ENCODE measurements at places on chromosomes 3 and 15. TPM values are rescaled to one million over a fixed set of nuclear protein-coding genes. Genes with fewer than 3 reads are reported as not detected.

The BUB1B gene
- total RNA-seq, result 20.2 TPM

The NR2F2 gene
- 33.5 TPM for total RNA-seq

The PRR20G gene
- not detected for total RNA-seq

The ATOSA gene
- total RNA-seq, result 43.4 TPM

The SCG3 gene
- total RNA-seq, result 0.13 TPM

The RARRES1 gene
- total RNA-seq, result 3.4 TPM

The RLBP1 gene
- not detected for total RNA-seq

The POPDC2 gene
- 0.76 TPM for total RNA-seq

The SPATA12 gene
- total RNA-seq, result 0.25 TPM

The ZNF620 gene
- 5.6 TPM for total RNA-seq

The EIF1B gene
- 11.9 TPM for total RNA-seq

The CASR gene
- total RNA-seq, result not detected

The AGBL1 gene
- total RNA-seq, result not detected

The CLEC3B gene
- total RNA-seq, result 0.26 TPM

The ACKR4 gene
- under 0.01 TPM for total RNA-seq

The GOLGA8G gene
- not detected for total RNA-seq

The UTS2B gene
- total RNA-seq, result not detected

The ISLR gene
- 0.13 TPM for total RNA-seq

The FBN1 gene
- total RNA-seq, result 72.1 TPM

The CPA3 gene
- 0.51 TPM for total RNA-seq

The CYP1A2 gene
- under 0.01 TPM for total RNA-seq

The CKMT1A gene
- total RNA-seq, result not detected

The RHOV gene
- not detected for total RNA-seq

The SLCO2A1 gene
- 1.2 TPM for total RNA-seq

The CRBN gene
- total RNA-seq, result 55.2 TPM

The MNS1 gene
- total RNA-seq, result 0.13 TPM

The DPPA2 gene
- not detected for total RNA-seq

The VPS13C gene
- 103 TPM for total RNA-seq

The HES1 gene
- 71.8 TPM for total RNA-seq

The HDAC11 gene
- 6.3 TPM for total RNA-seq

The LMAN1L gene
- total RNA-seq, result not detected

The LZTFL1 gene
- total RNA-seq, result 6.0 TPM

The DCBLD2 gene
- total RNA-seq, result 19.4 TPM

The ADAMTS7 gene
- total RNA-seq, result 8.1 TPM

The RBP2 gene
- not detected for total RNA-seq

The CNTN4 gene
- total RNA-seq, result not detected

The NANOGP8 gene
- not detected for total RNA-seq

The TMEM40 gene
- not detected for total RNA-seq

Measured in dermis microvascular lymphatic vessel endothelial cell (primary cell).